ENCODE measurements at places on chromosomes 2 and 18.

DNA sequence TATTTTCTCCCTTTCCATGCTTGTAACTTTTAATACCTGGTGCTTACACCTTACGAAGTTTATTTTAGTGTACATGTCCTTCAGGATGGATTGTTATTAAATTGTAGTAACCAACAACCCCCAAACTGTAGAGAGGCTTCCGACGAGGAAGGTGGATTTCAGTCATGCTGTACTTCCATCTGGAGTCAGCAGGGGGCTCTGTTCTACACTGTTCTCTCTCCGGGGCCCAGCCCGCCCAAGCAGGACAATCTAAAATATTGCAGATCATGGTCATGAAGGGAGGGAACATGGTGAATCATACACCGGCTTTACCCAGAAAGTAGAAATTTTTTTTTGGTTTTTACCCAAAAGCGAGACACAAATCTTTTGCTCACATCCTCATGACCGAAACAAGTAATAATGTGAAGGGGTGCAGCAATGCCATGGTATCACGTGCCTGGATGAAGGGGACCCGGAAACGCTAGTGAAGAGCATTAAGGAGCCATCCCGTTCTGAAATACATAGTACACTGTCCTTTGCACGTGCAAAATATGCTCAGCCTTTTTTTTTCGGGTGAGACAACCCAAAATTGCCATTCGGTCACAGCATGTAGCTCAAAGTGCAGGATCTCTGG, 884.8 kb downstream of the EPHA4 start:
- no peak for DNase-seq

DNA sequence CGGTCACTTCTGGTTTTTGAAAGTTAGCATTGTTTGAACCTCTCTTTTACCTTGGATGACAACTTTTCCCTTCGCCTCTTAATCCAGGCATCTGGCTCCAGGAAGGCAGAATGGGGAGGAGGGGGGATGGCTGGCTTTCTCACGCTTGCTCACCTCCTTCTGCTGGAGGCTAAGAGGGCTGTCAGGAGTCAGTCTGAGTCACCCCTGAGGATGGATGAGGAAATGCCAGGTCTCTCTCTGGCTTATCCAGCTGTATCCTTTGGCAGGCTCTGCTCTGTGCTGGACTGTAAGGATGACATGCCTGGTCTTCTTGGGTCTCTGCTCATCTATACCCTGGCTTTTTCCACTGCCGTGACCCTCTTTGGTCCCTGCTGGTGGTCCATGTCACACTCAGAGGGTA, 142.9 kb upstream of the GYPC start:
- DNase-seq = no peak

DNA sequence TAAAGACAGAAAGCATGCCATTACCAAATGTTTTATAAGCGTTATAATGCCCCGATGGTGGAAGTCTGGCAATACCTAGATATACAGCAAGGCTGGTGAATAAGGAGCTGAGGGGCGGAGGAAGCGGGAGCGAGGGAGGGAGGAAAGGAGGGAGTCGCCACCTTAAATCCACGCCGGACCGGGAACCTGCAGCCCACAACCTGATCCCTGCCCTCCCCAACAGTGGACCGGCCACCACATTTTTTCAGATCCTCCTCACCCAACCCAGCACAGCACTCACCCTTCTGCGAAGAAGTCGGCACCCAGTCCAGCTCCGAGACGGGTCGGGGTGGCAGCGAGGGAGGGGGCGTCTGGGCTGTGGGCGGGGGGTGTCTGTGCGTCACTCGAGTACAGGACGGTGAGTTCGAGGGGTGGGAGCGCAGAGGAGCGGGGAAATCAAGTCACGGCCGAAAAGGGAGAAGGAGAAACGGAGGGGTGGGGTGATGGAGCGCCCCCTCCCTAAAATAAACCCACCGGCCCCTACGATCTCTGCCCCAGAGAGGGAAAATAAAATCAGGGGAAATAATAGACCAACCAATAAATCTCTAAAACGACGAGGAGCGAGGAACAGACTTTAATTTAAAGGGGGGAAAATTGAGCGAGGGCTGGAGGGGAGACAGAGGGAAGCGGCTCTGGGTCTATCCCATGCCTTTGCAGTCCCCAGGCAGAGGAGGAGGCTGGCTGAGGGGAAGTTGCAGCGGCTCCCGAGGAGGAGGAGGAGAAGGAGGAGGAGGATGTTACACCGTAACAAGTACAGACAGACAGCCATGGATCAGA, 96.5 kb upstream of the SERTAD2 start:
- DNase-seq = no peak

GRCh38 chr2:66966631-66967030, 430.5 kb upstream of the ETAA1 start:
- DNase-seq = no peak

GRCh38 chr2:135337071-135337470, 193.9 kb downstream of the ZRANB3 start:
- DNase-seq = no peak

GRCh38 chr2:185372188-185372587, 366.4 kb upstream of the FSIP2 start:
- DNase-seq = no peak

- no peak for DNase-seq
Measured at GRCh38 chr2:66125951-66126350, 309.0 kb upstream of the MEIS1 start.

DNA sequence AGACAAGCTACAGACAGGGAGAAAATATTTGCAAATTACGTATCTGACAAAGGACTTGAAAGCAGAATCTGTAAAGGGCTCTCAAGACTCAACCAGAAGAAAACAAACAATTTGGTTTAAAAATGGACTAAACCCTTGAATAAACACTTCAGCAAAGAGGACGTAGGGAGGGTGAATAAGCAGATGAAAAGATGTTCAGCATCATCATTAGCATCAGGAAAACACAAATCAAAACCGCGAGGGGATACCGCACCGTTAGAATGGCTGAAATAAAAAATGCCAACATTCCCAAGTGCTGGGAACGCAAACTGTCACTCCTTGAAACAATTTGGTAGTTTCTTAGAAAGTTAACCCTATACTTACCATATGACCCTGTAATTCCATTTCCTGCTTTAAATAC, 136.7 kb downstream of the MBP start:
- DNase-seq = no peak

DNA sequence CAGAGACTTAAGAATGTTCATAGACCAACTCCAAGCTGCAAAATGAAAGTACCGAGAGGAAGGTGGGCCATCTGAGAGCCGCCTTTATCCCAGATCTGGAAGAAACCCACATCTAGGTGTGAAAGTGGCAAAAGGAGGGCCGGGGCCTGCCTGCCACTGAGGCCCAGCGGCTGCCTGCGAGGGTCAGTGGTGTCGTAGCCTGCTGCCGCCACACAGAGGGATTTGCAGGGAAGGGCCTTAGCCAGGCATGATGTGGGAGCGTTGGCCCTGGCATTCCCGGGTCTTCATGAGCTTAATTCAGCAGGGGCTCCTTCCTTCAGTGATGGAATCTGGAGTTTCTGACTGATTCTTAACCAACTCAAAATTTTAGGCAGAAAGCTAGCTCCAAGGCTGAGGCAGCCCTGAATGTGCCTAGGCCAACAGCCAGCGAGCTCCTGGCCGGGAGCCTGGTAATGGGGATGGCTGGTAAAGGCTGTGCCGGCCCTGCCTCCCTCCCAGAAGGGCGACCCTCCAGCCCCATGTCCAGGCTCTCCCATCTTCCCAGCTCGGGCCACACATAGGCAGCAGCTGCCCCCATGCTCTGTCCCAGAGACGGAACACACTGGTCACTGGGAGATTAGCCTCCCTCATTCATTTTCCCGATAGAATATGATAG, 230.1 kb downstream of the AGAP1 start:
- DNase-seq = no peak

GRCh38 chr2:8379128-8379527, 302.7 kb upstream of the ID2 start:
- DNase-seq = no peak

GRCh38 chr2:63642946-63643345, 54.2 kb downstream of the MDH1 start:
- DNase-seq = no peak

- no peak for DNase-seq
Measured at GRCh38 chr2:182870227-182870626, 3.8 kb upstream of the FRZB start.

DNA sequence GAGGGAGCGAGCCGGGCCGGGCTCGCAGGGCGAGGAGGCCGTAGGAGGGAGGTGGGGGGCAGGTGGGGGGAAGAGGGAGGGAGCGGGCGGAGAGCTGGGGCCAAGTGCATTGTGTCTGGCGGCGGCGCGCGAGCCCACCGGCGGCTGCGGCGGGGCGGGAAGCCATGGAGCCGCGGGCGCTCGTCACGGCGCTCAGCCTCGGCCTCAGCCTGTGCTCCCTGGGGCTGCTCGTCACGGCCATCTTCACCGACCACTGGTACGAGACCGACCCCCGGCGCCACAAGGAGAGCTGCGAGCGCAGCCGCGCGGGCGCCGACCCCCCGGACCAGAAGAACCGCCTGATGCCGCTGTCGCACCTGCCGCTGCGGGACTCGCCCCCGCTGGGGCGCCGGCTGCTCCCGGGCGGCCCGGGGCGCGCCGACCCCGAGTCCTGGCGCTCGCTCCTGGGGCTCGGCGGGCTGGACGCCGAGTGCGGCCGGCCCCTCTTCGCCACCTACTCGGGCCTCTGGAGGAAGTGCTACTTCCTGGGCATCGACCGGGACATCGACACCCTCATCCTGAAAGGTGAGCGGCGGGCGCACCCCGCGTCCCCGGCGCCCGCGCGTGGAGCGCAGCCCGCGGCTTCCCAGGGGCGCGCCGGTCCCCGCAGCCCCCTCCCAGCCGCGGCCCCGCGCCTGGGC, at the start of gene TMEM178A:
Gene TMEM178A (plus strand): TSS at position 107 of the 680 bp plus-strand sequence. CDS start 58 bp downstream, at position 165.
- no peak for DNase-seq

DNA sequence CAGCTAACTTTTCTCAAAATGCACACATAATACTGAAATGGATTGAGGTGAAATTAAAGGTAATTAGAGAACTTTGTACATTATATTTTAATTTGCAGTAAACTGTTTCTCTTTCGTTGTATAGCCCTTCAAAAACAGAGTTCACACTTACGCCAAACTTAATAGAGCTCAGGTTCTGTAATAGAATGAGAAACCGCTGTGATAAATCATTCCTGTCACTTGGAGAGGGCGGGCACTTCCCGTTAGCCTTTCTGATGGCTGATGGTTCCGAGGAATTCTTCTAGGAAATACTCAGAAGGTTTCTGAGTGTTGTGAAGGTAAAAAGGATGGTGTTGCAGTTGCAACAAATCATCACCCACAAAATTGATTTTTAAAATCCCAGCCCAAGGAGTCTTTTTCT, 155.8 kb upstream of the ALKAL2 start:
- no peak for DNase-seq

- DNase-seq = no peak
Measured at GRCh38 chr2:205686056-205686782, 3.9 kb downstream of the NRP2 start.

- no peak for DNase-seq
Measured at GRCh38 chr2:235810252-235810651, 316.4 kb downstream of the AGAP1 start.

DNA sequence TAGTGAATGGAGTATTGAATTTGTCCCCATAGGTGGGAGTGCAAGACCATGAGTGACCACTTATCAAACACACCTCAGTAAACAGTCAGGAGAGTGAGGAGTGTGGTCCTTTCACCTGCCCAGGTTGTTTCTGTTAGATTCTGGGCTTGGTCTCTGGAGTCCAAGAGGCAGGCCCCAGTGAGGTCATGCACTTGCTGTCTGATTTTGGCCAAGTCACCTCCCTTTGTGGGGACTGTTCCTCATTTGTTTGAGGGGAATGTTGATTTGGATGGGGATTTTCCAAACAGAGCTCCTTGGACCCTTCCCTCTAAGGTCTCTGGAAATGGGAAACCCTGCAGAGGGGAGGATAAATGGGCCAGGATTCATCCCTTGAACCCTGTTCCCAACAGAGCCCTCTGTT, 7.3 kb downstream of the IL1RN start:
- DNase-seq = no peak

GRCh38 chr2:10839813-10840212, 27.2 kb upstream of the PDIA6 start:
- DNase-seq = no peak

GRCh38 chr18:45771587-45772480, 47.9 kb downstream of the SLC14A1 start:
- no peak for DNase-seq

DNA sequence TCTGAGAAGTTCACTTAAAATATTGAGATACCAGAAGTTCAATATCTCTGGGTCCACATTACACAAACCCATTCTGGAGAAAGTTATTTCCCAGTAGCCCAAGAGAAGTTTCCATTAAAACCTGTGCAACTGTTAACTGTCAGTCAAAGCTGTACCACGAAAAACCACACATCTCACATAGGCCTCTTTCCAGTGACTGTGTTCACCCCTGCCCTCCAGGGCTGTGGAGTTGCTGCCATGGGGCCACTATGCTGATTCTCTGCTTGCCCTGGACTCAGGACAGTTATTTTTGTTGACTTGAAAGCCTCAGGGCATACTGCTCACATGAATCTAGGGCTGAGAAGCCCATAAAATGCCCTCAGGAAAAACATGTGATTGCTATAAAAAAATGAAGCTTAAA, 153.8 kb downstream of the PIEZO2 start:
- no peak for DNase-seq

GRCh38 chr2:196591004-196591403, 48.5 kb upstream of the CCDC150 start:
- no peak for DNase-seq

DNA sequence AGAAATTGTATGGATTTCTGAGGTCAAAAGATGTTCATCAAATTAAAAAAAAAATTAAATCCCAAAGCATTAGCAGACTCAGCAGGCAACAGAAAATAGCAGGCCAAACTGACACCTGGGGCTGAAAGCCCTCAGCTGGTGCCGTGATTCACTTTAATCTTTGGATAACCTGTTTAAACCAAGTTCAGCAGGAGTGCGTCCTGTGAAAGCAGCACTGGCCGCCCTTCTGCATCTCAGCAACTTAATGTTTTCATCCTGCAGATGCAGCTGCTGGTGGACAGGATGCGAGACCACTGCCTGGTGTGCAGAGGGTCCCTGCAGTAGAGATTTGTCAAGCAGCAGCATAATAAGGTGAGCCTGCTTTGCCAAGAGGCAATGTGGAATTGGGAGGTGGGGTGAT, 41.2 kb downstream of the CCDC68 start:
- DNase-seq = no peak

DNA sequence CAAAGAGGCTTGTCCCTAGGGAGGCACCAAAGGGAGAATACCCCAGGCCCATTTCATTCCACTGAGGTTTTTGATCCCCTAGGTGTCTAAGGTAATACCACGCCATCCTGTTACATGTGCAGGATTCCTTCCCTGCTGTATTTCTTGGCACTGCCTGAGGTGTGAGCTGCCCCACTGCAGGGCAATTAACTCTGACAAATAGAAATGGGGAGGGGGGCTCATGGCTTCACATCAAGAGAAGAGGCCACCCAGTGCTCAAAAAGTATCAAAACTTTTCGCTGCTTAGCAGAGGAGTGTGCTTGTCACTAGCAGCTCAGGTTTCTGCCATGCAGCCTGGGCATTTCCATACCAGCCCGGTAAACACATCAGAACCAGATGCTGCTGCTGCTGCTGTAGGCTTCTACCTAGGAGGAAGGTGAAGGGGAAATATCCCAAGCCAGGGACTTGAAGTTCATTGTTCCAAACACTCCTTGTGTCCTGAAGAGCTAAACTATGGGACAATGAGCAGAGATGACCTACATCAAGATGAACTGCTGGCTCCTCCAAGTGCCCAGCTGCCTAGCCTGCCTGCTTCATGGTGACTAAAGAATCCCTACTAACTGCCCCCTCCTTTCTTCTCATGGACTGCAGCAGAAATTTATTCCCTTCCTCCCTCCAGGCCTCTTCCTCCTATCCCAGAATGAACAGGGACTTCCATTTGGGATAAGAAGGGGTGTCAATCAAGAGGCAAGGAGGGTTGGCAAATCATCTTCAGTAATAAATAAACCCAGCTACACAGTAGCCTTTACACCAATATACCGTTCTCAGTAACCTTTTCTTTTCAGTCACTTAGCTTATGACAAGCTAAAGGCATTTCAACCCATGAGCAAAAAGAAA, 16.4 kb downstream of the POU3F3 start:
- DNase-seq = no peak

Measured in NCI-H1048 (cell line).